Kidney epithelial cell (primary cell): ENCODE measurements at places on chromosomes 7 and 10. TPM values are rescaled to one million over a fixed set of nuclear protein-coding genes. Genes with fewer than 3 reads are reported as not detected.

Gene TMEM196
- total RNA-seq = not detected in 2 replicates

Gene AKR1C8
- total RNA-seq = 0.21 TPM in 1 of 2 replicates, not detected in the other

Gene KLF6
- total RNA-seq = 125 and 131 TPM in 2 replicates

Gene ARHGEF35
- total RNA-seq = 9.0 and 11.5 TPM in 2 replicates

Gene TBX20
- 0.27 and 1.0 TPM in 2 replicates for total RNA-seq
